Panc1 (cell line): ENCODE measurements at places on chromosomes 5 and 9.

DNA sequence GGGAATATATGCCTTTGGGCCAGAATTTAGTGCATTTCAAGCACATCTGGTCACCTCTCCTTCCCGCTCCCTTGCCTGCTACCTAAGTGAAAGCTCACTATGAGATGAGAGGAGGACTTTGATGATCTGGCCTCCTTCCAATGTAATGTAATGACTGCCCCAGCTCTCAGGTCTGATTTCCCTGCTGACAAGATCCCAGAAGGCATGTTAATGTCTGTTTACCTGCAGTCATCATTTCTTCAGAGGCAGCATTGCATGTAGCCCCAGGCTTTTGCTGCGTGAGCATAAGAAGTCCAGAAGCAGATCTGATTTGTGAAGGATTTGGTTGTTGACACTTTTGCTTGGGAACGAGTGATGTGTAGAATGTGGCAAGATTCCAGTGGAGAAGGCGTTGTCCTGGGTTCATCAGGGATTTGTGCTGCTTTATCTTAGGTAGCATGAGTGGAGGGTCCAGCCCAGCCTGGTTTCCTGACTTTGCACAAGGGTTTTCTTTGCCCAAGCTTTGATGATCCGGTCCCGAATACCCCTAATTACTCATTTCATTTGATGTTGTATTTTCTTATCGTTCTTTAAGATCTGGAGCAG lies 192.7 kb downstream of the GOLPH3 start:
- no peak for DNase-seq

GRCh38 chr5:133155326-133155969 lies 103.6 kb downstream of the HSPA4 start:
- DNase-seq: no peak

- DNase-seq: no peak
These were observed 35.2 kb downstream of the SH3TC2 start for GRCh38 chr5:149027636-149028035.

- no peak for DNase-seq
These were observed 84.7 kb upstream of the TNFSF8 start for GRCh38 chr9:115015018-115015635.

DNA sequence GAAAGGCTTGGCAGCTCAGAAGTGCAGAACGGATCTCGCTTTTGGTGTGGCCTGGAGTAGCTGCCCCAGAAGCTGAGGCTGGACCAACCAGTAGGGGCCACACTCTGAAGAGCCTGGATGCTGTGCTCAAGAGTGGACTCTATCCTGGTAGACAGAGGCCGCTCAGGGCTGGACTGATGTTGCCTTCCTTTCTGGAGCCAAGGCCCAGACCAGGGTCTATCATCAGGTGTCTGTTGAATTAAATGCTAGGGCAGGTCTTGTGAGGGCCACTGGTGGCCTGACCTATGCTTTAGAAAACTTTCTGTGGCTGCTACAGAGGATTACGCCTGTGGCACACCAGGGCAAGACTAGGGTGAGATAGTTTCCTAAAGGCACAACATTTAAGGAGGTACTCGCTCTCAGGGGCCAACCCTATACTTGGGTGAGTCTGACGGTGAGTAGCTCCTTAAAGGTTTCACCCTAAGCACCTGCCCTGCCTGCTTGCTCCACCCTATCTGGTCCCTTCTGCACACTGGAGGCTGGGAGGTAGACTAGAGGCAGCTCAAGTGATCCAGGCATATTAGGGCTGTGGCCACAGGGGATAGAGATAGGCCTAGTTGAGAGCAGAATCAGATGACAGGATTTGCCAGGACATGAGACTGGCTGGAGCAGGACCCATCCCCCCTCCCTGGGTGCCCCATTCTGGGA lies 9.8 kb upstream of the IRF1 start:
- no peak for DNase-seq

DNA sequence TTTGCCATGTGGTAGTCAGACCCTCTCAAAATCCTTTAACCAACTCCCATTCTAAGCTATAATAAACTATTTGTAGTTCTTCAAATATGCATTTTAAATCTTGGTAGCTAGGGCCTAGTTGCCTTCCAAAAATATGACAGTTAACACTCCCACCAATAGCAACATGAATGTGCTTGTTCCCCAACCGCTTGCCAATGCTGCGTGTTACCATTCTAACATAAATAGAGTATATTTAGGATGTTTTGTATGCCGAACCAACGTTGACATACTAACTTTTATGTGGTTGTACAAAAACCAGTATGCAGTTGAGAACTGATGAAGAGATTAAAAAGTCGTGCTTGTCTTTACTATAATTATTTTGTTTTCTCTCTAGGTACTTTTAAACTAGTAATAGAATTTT lies 9.0 kb downstream of the UBE2B start:
- DNase-seq: no peak

DNA sequence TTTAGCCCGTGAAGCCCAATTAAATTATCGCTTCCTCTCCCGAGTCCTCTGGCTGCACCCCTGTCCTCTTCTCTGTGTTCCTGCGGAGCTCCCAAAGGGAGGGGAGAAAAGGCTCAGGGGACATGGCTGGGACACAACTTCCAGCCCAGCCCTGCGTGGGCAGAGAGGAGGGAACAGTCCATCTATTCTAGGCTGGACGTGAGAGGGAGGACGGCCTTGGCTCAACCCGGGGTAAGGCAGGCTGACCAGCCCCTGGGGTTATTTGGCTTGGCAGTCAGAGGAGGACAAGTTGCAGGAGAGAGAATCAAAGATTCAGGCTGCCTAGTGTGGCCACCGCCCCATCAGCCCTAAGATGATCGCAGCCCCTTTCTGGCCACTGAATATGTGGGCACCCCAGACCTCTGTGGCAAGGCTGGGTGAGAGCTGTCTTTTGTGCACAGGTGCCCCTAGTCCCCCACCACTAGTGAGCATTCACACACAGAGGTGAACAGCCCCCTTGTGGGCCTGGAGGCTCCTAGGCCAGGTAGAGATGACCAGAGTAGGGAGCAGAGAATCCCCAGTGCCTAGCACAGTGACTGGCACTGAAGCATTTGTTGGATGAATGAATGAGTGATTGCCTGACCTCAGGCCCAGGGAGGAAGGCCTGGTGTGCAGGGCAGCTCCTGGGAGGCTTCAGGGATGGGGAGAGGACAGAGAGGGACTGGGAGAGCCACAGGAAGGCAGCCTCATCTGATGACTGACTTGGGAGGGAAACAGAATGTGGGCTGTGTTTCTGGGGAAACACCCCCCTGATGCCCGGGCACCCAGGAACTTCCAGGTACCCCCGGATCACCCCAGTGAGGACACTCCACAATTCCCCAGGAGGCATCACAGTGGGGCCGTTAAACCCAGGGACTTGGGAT lies 133.9 kb downstream of the C9orf50 start:
- no peak for DNase-seq

DNA sequence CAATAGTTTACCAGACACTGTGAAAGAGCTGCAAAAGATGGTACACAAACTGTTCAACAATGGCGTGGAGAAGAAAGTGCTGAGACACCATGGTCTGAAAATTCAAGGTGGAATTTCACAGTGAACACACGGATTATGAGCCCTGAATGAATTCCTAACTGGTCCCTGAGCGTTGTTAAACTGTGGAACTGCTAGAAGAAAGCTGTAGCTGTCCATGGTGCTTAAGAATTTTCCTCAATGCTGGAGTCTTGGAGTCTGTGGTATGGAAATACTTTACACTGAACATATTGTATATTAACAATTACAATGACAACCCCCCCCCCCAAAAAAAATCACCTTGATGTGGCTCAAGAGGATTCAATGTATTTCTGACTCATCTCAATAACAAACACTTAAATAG lies 68.5 kb downstream of the SLC24A2 start:
- DNase-seq: no peak

- no peak for DNase-seq
These were observed 43.7 kb downstream of the SECISBP2 start for GRCh38 chr9:89361816-89362646.

GRCh38 chr5:143564417-143564816 lies 160.9 kb upstream of the NR3C1 start:
- DNase-seq: no peak

DNA sequence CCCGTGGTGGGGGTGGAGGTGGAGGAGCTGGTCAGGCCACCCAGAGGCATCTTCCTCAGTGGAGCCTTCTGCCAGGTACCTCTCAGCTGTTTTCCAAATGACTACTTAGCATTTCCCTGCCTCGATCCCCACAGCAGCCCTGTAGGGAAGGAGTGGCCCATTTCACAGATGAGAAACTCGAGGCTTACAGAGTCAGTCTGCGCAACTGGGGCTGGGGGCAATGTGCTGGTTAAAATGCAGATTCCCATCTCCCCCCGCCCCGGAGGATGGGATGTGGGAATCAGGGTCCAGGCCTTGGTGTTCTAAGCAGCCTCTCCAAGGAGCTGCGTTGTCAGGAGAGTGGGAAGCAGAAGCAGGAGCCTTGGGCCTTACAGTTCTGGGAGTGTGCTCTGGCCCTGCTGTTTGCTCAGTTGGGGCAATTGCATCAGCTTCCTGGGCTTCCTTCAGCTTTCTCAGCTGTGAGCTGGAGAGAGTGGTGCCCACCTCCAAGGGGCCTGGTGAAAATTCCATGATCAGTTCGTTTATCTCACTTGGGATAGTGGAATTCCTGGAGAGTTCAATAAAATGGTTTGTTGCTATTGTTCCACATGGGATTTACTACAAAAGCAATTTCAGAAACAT lies 19.4 kb downstream of the ERGIC1 start:
- DNase-seq: no peak

DNA sequence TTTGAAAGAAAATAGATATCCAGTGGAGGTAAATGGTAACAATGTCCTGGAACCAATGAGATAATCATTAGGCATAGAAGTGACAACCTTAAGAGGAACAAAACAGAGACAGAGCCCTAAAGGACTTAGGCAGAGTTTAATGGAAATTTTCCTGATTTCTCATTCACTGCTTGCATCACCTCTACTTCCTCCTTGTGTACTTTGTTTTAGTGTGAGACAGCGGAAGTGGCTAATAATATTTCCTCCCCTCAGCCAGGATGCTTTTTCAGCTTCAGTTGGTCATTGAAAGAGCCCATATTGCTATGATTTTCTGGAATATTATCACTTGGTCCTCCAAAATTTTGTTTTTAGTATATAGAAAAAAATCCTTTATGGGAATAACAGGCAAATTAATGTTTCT lies 153.4 kb upstream of the MPDZ start:
- no peak for DNase-seq
